ENCODE measurements at places on chromosomes 2 and 18. TPM values are rescaled to one million over a fixed set of nuclear protein-coding genes. Genes with fewer than 3 reads are reported as not detected.

The STARD6 gene
- total RNA-seq: 0.23 TPM

- DNase-seq: no peak
Observed at GRCh38 chr18:3649633-3650426, 199.9 kb downstream of the TGIF1 start.

DNA sequence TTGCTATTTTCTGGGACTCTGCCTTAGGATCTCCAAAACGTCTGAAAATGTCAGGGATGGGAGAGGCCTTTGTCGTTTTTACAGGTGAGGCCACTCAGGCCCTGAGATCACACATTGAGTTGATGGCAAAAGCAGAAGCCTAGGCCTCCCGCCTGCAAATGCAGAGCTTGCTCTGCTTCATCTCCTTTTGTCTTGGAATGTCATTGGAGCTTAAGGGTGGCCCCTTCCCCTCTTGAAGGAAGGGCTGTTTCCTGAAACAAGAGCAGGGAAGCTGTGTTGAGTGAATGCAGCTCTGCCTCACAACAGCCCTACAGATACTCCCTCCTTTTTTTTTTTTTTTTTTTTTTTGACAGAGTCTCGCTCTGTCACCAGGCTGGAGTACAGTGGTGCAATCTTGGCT lies 123.5 kb downstream of the GLI2 start:
- DNase-seq: no peak

The KCNG3 gene
- total RNA-seq: 0.16 TPM

The RNF152 gene
- 0.12 TPM for total RNA-seq

Measured in activated T-cell treated with anti-CD3 and anti-CD28 coated beads, Interleukin-2, amount 50 U/mL, for 72 hours (primary cell).